ENCODE measurements at places on chromosomes 2 and 18.

- DNase-seq = no peak
Measured at GRCh38 chr2:12302140-12302539, 414.6 kb upstream of the TRIB2 start.

GRCh38 chr2:132620115-132620514, 49.9 kb downstream of the LYPD1 start:
- no peak for DNase-seq

DNA sequence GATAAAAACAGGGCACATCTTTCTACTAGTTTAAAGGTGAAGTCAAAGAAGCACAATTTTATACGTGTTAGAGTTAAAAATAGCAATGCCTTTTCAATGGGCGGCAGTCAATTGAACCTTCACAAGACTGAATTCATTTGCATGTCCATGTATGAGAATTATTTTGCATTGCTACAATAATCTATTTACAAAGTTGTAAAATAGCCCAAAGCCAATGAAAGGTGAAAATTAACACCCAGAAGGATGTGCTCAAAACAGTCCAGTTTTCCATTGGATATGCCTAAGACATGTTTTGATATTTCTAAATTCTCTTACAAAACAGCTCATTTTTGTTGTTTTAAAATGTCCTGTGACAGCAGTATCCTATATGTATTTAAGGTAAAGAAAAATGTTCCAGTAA, 425.1 kb upstream of the SYT4 start:
- DNase-seq = no peak

DNA sequence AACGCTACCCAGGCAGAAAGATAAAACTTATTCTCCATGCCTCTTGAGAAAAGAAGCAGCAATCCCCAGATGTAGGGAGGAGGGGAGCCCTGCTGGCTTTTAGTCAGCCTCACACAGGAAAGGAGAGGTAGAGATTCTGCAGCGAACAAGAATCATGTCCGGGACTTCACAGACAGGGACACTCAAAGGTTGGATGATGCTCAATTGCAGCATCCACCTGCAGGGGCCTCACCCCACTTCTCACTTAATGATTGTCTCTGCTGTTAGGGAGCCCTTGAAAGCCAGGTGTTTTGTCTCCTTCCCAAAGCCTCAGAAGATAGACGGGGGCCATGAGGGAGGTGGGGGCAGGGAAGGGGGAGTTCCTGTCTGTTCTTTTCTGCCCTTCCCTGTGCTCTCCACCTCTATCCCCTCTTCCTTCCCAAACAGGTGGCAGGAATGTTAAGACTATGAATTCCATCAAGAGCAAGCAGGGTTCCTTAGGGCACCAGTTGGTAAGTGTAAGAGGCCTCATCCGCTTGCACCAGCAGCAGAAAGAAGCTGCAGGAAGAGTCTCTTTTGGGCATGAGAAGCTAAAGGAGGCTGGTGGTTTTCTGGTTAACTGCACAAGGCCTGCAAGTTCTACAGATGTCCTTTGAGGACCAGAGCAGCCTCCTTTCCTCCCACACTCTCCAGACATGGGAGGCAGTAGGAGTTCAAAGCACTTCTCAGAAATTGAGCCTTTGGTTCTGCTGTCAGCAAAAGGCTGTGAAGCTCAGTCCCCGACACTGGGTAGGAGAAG, 154.7 kb upstream of the TNP1 start:
- no peak for DNase-seq

DNA sequence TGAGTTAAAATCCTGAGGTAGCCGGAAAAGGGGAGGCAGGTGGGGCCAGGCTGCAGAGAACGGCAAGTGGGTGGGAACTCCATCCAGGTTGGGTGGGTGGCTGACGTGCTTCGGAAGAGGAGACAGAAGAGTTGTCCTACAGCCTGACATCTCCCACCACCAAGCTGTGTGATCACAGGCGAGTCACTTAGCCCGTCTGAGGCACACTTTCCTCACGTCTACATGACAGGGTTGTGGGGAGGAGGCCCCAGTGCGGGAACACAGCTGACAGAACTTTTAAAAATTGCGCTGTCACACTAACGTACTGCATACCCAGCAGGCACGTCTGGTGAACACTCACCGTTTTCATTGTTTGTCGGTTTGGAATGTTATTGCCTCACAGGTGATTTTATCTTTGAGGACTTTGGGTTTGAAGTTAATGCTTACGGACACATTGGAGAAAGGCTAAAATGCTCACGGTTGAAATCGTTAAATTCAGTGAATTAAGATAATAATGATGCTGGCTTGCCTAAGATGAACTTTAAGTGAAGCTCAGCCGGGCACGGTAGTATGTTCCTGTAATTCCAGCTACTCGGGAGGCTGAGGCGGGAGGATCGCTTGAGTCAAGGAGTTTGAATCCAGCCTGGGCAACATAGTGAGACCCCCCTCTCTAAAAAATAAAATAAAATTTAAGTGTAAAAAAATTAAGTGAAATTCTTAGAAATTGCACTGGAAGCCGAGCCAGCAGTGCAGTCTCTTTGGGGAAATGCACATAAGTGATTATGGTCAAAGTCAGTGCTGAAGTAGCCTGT, 8.9 kb downstream of the EMILIN2 start:
- no peak for DNase-seq

GRCh38 chr2:172297950-172298349, 129.4 kb upstream of the ITGA6 start:
- DNase-seq = no peak

GRCh38 chr2:88658881-88659537, 31.7 kb upstream of the EIF2AK3 start:
- DNase-seq = no peak

DNA sequence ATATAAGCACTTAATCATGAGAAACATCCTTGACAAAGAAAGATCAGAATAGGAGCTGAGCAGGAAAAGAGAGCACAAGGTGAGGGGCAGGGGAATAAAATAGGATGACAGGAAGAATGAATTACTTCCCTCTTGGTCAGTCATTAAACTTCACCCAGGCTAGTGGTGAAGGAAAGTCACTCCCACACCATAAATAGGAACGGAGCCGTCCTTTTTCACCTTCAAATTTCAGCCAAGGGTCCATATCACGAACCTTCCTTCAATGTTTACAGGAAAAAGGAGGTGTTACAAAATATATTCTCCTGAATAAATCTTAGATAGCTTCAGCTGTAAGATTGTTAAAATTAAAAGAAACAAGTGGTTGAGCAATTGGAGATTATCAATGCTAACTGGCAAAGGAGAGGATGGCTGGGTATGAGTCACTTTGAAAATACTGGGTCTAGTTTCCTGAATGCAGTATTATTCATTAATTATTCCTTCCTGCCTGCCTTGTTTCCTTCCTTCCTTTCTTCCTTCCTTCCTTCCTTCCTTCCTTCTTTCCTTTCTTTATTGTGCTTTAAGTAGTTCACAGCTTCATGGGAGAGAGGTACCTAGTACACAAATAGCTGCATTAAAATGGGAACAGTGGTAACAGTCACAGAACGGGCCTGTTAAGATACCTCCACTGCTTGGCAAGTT, 292.3 kb upstream of the ID2 start:
- no peak for DNase-seq

DNA sequence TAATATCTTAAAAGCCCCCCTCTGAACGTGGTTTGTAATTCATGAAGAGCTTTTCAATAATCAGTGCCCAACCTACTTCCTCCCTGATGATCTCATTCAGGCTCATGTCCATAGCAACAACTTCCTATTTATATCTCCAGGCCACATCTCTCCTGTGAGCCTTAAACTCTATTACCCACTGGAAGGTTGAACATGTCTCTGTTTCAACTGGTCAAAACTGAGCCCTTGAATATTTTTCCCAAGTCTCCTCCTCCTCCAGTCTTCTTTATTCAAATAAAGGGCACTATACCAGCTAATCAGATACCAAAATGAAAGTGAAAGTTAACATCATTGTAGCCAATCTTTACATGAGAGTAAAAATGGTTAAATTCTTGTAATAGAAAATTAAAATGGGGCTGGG, 63.7 kb upstream of the ITGA4 start:
- no peak for DNase-seq

- DNase-seq = no peak
Measured at GRCh38 chr2:65061910-65062339, 5.7 kb downstream of the CEP68 start.

DNA sequence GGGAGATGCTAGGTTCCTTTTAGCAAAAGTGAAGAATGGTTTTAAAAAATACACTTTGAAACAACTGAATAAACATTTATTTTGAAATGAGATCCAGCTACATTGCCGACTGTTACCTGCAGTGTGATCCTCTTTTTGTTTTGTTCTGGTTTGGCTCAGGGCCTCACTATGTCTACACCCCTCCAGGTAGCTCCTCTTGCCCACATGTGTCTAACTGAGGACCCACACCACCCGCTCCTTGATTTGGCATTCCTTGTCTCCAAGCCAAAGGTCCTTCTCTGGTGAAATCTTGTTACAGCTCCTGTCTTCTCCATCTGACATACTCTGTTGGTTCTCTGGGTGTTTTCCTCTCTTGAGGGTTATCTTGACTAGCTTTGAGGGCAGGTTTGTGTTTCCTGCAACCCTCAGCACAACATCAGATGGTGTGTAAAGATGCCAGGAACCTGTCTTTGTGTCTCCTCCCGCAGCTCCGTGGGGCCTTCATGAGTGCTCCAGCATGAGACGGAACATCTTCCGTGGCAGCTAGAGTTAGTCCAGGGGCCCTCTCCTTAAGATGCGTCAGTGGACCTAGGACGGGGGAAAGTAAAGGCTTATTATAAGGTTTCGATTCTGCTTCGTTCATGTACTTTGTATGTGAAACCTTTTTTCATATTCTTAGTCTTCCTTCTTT, 32.1 kb downstream of the MAP4K4 start:
- no peak for DNase-seq

GRCh38 chr2:109126501-109126860, 2.5 kb upstream of the SH3RF3 start:
- DNase-seq = no peak

- DNase-seq = no peak
Measured at GRCh38 chr2:222548992-222549391, 106.9 kb downstream of the FARSB start.

DNA sequence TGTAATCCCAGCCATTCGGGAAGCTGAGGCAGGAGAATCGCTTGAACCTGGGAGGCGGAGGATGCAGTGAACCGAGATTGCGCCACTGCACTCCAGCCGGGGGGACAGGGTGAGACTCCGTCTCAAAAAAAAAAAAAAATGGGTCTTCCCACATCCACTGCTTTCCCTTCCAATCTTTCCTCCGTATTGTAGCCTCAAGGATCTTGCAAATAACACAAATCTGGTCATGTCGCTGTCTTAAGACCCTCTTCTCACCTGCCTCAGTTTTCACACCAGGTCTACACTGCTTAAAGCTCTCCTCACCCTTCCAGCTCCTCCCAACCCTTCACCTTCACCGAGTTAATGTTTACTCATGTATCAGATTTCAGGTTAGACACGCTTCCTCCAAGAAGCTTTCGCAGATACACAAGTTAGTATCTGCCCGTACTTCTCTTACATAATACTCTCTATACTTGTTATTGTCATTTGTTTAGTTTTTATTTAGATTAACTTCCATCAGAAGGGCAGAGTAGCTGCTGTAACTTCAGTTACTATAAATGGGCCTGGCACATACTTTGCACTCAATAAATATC, 1.5 kb downstream of the IER3IP1 start:
- DNase-seq = no peak

DNA sequence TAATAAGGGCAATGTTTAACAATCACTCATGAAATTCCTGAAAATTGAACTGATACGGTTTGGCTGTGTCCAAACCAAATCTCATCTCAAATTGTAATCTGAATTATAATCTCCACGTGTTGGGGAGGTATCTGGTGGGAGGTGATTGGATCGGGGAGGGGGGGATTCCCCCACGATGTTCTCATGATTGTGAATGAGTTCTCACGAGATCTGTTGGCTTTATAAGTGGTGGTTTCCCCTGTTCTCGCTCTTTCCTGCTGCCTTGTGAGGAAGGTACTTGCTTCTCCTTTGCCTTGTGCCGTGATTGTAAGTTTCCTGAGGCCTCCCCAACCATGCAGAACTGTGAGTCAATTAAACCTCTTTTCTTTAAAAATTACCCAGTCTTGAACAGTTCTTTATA, 34.0 kb upstream of the SKOR2 start:
- no peak for DNase-seq

DNA sequence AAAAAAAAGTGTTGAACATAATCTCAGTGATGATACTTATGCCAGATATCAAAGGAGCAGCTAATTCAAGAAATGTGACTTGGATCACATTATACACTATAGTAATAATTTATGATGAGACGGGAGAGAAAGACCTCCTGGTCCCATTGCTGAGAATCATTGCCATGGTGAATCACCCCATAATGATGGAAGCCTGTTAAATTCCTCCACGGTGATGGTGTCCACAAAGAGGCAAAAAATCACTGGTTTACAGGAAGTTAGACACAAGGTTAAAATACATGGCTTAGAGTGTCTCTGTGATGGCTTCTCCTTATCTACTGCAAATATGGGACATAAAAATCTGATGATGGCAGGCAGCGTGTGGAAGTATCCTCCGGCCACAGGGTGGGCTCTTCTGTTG, 210.0 kb downstream of the CDH2 start:
- no peak for DNase-seq

DNA sequence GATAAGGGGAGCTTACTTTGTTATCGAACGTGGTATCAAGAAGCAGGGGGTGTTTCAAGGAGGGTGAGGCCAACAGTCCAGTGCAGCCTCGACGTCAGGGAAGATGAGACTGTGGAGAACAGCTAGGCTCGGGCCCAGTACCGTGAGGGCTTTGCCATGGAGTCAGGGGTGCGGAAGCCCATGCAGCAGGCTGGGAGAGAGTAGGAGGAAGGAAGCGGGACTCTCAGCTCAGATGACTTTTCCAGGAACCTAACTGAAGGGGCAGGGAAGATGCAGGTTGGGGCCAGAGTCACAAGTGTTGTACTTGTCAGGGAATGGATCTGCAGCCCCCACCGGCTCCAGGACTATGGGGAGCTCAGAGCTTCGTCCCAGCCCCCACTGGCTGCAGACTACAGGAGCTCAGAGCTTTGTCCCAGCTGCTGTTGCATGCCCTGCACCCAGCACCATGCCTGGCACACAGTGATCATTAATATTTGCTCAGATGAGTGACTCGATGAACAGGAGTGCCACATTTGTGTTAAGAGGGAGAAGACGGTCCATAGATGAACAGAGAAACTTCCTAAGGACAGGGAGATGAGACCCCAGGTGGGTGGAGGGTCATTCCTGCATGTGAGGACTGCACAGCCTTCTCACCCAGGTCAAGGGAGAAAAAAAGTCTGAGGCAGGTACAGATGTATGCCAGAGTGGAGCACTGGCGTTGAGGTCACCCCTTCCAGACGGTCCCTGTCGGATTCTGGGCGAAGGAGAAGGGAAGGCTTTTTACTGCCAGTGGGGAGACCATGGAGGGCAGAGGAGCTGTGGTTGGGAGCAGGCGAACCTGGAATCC, 36.4 kb downstream of the PTGR3 start:
- DNase-seq = no peak

DNA sequence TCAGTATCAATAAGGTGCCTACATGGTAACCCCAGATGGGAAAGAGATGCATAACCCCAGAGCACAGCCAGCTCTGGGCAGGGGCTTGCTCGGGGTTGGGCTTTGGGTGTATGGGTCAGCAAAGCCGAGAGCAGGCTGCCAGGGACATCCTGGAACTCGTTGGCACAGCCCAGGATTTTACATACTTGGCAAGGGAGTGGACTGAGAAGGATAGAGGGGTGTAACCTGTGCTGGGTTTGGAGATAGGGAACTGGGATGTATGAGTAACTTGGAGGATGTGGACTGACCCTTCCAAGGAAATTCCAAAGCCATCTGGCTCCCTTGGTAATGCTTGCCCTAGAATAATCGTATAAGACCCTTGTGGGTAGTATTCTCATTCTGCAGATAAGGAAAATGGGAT, 44.2 kb downstream of the GPR39 start:
- DNase-seq = no peak
